ENCODE measurements at places on chromosomes 13 and 19. TPM values are rescaled to one million over a fixed set of nuclear protein-coding genes. Genes with fewer than 3 reads are reported as not detected.

DNA sequence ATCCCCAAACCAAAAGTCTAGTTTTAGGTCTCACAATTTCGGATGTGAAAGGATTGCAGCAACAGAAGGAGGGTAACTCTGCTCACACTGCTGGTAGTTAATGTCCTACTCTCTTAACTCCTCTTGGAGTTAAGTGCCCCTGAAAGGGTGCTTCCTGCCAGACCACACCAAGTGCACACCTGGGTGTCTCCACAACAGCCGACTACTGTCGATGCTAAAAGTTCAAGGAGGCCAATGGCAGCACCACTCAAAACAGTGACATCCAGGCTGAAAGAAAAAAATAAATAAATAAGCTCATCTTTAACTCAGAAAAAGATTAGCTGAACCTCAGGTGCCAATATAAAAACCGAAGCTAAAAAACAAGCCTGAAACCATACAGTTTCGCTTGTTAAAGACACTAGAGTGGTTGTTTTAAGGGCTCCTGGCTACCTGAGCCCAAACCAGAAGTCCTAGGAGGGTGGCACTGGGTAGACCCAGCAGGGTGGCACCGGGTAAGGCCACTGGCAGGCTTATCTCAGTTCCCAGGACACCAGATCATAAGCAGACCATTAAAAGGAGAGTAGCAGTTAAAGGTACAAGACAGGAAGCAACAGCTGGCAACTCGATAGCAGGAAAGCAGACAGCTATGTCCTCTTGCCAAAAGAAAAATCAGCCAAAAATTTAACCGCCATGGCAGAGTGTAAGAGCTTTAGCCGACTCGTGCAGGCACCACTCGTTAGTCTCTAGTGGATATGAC lies 39.3 kb downstream of the BRD4 start:
- no peak for DNase-seq

- no peak for DNase-seq
Observed at GRCh38 chr13:92513672-92514071, 712.9 kb upstream of the GPC6 start.

GRCh38 chr13:80400164-80400864 lies 59.4 kb upstream of the SPRY2 start:
- DNase-seq = no peak

The PEX11G gene
- 6.4 TPM for total RNA-seq

All from HCT116 (cell line).